ENCODE measurements at places on chromosomes 13 and 19. TPM values are rescaled to one million over a fixed set of nuclear protein-coding genes. Genes with fewer than 3 reads are reported as not detected.

The ARMC6 gene
- 42.0 TPM for total RNA-seq

The CIC gene
- total RNA-seq: 12.5 TPM

The COG3 gene
- total RNA-seq: 28.2 TPM

The NLRP5 gene
- not detected for total RNA-seq

The MAMSTR gene
- total RNA-seq: 0.60 TPM

The TEX29 gene
- 0.17 TPM for total RNA-seq

The ZNF296 gene
- total RNA-seq: not detected

The ZNF836 gene
- 8.2 TPM for total RNA-seq

The THSD1 gene
- 3.9 TPM for total RNA-seq

The RPS15 gene
- total RNA-seq: 253 TPM

The KLK4 gene
- not detected for total RNA-seq
